ENCODE measurements at places on chromosomes 7 and 10. TPM values are rescaled to one million over a fixed set of nuclear protein-coding genes. Genes with fewer than 3 reads are reported as not detected.

The CPVL gene
- total RNA-seq = not detected

The ZNF789 gene
- total RNA-seq = 6.0 TPM

The SFMBT2 gene
- 1.1 TPM for total RNA-seq

The MRLN gene
- not detected for total RNA-seq

The SLC26A3 gene
- total RNA-seq = not detected

The PITX3 gene
- not detected for total RNA-seq

The H2BK1 gene
- total RNA-seq = not detected

The EPHA1 gene
- total RNA-seq = 15.2 TPM

The GPR15LG gene
- total RNA-seq = 0.33 TPM

GRCh38 chr10:84531396-84531795, 203.0 kb downstream of the CCSER2 start:
- no peak for DNase-seq

GRCh38 chr10:101222683-101223273, 6.5 kb downstream of the LBX1 start:
- DNase-seq = no peak

DNA sequence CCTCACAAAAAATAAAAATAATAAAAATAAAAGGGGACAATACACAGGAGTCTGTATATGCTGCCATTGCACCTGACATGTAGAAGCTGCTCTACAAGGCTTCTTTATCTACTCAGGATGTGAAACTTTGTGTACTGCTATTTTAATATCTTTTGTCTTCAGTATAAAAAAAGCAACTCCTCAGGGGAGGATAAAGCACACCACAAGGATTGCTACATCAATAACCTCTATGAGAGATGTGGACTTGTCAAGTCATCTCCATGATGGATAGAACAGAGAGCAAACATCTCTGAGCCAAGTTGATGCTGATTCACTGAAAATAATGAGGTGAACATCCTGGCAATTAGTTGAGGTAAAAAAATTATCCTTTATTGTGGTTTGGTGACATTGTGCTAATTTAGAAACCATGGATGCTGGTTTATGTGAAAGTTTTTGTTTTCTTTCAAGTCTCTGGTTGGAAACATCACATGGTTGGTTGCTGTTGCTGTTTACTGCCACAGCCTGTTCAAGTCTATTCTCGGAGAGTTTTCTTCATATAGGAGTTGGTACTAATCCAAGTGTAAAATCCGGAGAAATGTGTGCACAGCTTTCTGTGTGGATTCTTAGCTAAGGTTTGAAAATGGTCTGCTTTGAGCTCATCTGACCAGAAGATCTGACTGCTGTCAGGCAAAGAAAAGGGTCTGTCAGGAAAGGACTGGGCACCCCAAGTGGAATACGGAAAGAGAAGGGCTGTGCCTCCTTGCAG, 1.5 kb upstream of the HECW1 start:
- no peak for DNase-seq

DNA sequence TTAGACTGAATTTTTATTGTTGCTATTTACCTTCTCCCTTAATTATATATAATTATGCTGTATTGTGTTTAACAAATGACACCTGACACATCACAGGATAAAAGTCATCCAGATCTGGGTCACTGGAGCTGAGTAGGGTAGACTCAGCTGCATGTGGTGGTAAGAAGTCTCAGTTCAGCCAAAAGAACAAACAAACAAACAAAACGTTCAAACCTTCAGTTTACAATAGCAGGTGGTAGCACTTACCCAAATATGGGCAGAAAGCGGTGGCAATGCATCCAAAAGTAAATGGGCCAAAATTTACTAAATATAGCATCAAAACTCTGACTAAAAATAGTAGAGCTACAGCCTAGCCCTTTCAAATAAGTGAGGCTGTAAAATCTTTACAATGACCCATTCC, 42.2 kb downstream of the ZWINT start:
- DNase-seq = no peak

GRCh38 chr10:97788552-97789442, 17.0 kb upstream of the SFRP5 start:
- DNase-seq = no peak

DNA sequence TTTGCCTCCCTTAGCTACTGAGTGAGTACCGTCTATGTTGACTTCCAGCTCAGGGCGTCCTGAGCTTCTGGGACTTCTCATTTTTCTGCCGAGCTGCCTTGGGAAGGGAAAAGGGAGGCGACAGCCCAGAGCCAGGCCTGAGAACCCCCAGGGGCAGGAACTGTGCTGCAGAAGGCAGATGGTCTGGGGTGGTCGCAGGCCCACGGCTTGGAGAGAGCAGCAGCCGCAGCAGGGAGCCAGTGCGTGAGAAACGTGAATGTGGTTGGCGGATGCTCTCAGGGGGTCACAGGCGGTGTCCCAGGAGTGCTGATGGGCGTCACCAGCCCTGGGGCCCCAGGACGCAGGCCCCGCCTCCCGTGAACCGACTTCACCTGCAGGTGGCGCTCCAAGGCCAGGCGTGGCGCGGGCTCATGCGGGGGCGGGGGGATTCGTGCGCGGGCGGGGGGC, 9.2 kb upstream of the PWWP2B start:
- no peak for DNase-seq

DNA sequence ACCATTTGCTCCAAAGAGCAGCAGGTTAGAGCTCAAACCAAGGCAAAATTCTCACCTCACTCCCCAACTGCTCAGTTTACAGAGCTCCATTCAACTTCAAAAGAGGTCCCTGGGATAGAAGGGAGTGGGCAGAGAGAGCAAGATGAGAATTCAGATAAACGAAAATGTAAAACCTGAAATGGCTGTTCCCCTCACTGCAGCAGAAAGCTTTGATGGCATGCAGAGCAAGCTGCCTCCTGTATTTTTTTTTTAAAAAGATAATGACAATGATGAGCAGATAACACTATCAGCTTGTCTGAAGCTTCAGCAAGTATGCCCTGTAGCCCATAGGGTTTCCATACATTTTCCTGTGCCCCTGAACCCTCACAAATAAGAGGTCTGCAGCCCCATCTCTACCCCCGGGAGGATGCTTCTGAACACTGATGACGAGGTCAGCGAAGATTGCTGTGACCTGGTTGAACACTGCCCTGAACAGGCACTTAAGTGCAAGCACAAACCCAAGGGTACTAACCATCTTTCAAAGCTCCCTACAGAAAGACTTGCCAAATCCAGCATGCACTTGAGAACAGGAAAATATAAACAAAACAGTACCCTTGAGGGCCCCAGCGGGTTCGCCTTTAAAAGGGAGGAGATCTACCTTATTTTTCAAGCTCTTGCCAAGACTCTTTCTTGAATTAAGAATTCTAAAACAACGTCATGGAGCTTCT, 81.3 kb downstream of the GLI3 start:
- DNase-seq = no peak

- DNase-seq = no peak
Measured at GRCh38 chr10:132395704-132396493, 1.1 kb upstream of the PWWP2B start.
